RPMI7951 (cell line): ENCODE measurements at places on chromosomes 3 and 15.

GRCh38 chr15:68502398-68502901 is 70.5 kb upstream of the ITGA11 start:
- no peak for DNase-seq

DNA sequence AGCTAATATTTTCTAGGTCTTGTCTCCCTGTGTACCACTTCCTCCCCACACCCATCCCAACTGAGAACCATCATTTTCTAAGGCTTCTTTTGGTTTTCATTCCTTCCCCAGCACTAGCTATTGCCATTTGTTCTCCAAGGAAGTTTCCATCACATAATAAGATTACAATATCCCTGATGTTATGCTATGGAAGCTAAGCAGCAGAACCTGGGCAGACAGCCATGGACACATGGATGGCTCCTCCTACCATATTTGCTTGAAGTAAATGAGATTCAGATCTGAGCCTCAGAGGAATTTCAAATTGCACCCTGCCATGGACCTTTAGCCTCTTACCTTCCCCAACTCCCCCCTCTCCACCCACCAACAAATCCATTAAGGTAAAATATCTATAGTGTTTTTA is 31.5 kb downstream of the GASK1A start:
- DNase-seq: no peak

- no peak for DNase-seq
Measured at GRCh38 chr3:123105201-123106189, 38.7 kb downstream of the PDIA5 start.

DNA sequence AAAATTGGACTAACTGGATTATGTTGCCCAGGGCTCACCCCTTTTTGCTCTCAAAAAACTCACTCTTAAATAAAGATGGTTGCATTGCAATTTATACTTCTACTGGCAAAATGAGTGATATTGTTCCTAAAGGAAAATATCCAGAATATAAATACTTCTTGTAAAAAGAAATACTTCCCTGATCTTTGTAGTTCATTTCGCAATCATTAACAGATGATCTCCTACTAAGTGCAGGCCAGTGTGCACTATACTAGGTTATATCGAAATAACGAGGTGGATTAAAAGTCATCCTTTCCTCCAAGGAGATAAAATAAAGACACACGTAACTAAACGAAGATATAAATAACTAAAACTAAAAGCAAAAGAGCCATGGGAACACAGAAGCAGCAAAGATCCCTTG is 63.0 kb downstream of the MEX3B start:
- DNase-seq: no peak

- DNase-seq: no peak
Measured at GRCh38 chr15:50018491-50018890, 100.5 kb downstream of the ATP8B4 start.

DNA sequence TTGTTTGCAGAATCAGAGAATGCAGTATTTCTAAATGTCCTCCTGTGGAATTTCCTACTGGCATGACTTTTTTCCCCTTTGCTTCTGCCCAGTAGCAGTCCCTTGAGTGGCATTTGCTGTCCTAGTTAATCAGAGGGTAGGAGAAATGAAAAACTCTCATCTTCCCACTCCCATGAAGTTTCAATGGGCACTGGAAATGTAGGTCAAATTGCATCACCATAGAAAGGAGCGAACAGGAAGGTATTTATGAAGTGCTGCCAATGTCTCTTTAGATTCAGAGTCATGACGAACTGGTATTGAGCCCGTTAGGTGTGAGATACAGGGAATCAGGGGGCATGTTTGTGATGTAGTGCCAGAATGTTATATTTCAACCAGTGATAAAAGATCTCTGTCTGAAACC is 23.2 kb downstream of the ATXN7 start:
- no peak for DNase-seq

GRCh38 chr15:29870495-29871151 is 48.4 kb upstream of the TJP1 start:
- DNase-seq: no peak

- no peak for DNase-seq
Measured at GRCh38 chr15:85382942-85383341, 2.5 kb downstream of the AKAP13 start.

- DNase-seq: peak; percentile 100
Measured at GRCh38 chr15:70492240-70493177, 270.8 kb downstream of the UACA start.

DNA sequence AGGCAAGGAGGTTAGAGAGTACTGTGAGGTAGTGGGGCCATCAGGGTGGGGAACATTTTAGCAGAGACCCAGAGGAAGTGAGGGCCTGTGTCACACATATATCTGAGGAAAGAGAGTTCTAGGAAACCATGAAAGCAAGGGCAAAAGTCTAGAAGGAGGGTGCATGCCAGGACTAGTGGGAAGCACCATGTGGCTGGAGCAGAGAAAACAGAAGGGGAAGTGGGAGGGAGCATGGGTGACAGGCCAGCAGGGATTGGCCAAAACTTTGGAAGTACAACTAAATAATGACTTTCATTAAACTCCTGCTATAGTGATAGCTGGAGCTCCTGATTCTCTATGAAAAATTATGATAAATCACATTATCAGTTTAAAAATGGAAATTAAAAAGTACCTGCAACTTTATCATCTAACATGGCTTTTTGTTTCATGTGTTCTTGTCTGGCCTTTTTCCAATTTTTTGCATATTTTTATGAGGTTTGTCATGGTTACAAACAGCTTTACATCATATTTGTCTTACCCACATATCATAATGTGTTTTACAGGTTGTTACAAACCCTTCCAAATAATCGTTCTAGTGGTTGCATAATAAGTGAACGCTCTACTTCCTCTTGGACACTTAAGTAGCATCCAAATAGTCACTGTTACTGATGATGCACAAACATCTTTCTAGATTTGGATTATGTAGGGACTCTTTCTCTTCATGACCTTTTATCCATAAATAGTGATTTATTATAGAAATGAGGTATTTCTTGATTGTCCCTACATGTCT is 168.3 kb downstream of the NEK10 start:
- DNase-seq: no peak

- no peak for DNase-seq
Measured at GRCh38 chr3:46239301-46239938, 2.8 kb upstream of the CCR3 start.

DNA sequence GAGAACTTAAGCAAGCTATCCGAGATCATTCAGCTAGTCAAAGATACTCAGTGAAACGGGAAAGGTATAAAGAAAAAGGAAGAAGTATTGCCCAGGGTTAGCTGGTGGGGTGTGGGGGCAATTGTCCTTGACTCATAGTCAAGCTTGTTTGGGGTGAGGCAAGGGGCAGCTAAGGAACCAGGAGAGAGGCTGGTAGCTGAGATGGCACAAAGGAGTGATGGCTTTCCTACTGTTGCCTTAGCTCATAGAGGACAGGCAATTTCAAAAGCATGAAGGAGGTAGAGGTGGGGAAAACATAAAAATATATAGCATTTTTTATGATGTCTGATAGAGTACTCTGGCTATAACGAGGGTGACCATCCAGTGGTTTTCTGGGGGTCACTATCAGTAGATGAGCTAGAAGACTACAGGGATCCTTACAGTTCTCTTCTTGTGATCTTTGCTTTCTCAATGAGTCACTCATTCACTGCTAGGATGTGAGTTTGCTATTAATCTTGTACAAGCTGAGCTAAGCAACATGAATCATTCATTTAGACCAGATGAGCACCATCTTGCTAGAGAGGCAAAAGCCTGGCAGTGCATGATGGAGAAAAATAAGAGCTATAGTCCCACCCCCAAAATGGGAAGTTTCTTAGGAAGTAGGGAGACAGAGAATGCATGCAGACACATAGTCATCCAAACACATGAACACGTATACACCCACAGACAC is 207.1 kb upstream of the PFN2 start:
- DNase-seq: peak; percentile 89

DNA sequence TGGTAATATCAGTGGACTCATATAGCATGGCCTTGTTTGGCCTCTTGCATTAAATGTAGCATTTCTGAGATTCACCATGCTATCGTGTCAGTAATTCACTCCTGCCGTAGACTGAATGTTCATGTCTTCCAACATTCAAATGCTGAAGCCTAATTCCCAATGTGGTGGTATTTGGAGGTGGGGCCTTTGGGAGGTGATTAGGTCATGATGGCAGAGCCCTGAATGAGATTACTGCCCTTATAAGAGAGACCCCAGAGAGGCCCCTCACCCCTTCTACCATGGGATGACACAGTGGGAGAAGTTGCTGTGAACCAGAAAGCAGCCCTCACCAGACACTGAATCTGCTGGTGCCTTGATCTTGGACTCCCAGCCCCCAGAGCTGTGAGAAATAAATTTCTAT is 241.4 kb downstream of the VPS13C start:
- DNase-seq: no peak

- DNase-seq: peak; percentile 40
Measured at GRCh38 chr15:63939531-63940130, 105.9 kb upstream of the HERC1 start.

GRCh38 chr3:59133311-59133710 is 83.5 kb upstream of the CFAP20DC start:
- no peak for DNase-seq
